SHP77 treated with DMSO at 0.1 percent for 48 hours (cell line): ENCODE measurements at places on chromosomes 4 and X.

- DNase-seq, result no peak
Observed at GRCh38 chr4:138085736-138086305, 156.3 kb downstream of the SLC7A11 start.

DNA sequence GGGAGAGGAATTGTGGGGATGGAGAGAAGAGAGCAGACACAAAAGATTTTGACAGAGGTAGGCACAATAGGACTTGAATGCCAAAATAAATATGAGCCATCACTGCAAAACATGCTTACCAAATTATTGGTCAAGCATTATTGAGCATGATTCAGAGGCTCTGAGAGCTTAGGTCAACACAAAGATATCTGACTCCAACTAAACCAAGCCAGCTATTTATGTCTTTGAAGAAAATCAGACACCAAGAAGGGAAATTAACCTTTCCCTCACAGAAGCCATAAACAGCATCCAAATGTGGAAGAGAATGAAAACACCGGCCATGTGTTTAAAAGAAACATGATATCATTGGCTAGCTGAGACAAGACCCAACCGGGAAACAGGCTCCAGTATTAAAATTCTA is 323.2 kb downstream of the RAB28 start:
- no peak for DNase-seq

GRCh38 chrX:26203561-26203960 is 11.3 kb downstream of the MAGEB6 start:
- no peak for DNase-seq

DNA sequence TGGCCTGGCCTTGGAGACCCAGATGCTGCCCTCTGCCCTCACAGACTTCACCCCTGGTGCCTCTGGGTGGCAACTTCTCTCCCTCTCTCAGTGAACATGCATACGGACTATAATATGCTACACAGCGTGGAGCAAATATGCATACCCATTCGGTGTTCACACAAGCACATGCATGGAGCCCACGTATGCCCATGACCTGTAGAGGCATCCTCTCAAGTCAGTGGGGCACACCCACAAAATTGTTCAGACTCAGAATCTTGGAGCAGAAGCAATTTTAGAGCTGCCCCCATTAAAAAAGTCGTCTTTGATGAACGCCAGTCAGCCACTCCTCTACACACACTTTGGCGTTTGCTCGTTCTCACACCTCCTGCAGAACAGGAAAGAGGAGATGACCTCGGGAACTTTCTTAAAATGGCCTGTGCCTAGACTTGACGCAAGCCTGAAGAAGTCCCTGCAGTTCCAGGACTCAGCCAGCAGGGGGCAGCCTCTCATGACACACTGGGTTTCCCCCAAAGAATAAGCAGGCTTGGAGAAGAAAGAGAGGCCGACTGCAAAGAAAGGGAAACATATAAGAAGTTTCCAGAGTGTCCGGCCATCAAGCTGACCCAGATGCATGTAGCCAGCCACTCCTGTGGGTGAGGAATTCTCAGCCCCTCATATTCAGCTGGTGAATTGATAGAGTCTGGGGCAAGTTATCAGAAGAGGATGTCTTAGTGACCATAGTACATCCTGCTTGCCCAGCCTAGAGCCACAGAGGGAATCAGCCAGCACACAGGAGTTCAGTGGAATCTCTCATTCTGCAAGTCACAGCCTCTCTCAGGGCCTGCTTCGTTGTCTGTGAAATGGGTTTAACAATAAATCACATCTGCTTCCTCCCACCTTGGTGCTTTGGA is 17.3 kb downstream of the APLN start:
- DNase-seq, result no peak
